ENCODE measurements at places on chromosomes 6 and 20.

- no peak for DNase-seq
Observed at GRCh38 chr6:6751266-6751596, 162.7 kb downstream of the LY86 start.

- DNase-seq, result no peak
Observed at GRCh38 chr20:38751360-38751976, 3.2 kb downstream of the ACTR5 start.

- DNase-seq, result no peak
Observed at GRCh38 chr20:11952639-11953038, 34.9 kb downstream of the BTBD3 start.

DNA sequence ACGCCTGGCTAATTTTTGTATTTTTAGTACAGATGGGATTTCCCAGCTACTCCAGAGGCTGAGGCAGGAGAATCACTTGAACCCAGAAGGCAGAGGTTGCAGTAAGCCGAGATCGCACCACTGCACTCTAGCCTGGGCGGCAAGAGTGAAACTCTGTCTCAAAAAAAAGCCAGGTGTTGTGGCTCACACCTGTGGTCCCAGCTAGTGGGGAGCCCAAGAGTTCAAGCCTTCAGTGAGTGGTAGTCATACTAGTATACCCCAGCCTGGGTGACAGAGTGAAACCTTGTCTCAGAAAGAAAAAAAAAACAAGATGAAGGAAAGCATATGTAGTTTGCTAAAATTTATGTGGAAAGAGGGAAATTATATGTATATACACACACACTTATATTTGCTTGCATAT lies 20.0 kb upstream of the POU5F1 start:
- no peak for DNase-seq

DNA sequence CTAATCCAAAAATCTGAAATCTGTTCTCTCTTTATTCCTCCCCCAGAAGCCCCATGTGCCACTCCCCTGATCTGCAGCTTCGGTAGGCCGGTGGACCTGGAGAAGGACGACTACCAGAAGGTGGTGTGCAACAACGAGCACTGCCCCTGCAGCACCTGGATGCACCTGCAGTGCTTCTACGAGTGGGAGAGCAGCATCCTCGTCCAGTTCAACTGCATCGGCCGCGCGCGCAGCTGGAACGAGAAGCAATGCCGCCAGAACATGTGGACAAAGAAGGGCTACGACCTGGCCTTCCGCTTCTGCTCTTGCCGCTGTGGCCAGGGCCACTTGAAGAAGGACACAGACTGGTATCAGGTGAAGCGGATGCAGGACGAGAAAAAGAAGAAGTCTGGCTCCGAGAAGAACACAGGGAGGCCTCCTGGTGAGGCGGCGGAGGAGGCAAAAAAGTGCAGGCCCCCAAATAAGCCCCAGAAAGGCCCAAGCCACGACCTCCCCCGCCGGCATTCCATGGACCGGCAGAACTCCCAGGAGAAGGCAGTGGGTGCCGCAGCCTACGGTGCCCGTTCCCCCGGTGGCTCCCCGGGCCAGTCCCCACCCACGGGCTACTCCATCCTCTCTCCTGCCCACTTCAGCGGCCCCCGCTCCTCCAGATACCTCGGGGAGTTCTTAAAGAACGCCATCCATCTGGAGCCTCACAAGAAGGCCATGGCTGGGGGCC lies 31.5 kb downstream of the HECA start:
- no peak for DNase-seq

GRCh38 chr20:38065764-38066375 lies 32.3 kb downstream of the RPRD1B start:
- no peak for DNase-seq

- no peak for DNase-seq
Observed at GRCh38 chr20:25669826-25670422, 26.7 kb downstream of the ZNF337 start.

DNA sequence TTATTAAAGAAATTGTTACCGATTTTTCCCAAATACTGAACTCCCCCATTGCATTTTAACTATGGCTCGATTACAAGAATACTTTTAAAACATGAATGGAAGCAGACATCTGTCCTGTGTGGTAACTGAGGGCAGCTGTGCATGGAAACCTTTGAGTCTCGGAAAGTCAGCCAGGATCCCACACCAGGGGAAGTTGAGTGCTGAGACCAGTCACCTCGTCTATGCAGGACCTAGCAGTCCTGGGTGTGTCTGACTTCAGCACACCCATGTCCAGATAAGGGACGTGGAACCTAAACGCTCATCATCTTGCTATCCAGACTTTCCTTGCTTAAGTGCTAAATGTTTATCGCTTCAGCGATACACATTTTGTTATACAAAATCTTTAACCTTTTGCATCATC lies 6.1 kb downstream of the RIN2 start:
- no peak for DNase-seq

DNA sequence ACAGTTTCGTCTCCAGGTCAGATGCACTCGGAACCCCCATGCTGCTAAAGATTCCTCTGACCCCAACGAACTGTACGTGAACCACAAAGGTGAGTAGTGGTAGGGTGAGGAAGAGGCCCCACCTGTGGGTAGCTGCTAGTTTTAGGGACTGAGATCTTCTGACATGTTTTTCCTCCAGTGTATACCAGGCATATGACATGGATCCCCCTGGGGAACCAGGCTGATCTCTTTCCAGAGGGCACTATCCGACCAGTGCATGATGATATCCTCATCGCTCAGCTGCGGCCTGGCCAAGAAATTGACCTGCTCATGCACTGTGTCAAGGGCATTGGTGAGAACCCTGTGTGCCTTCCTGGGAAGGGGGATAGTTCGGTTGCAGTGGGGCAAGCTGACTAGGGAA lies 3.2 kb downstream of the POLR1C start:
- no peak for DNase-seq

- DNase-seq, result no peak
Observed at GRCh38 chr20:36268440-36269342, 32.4 kb downstream of the AAR2 start.

DNA sequence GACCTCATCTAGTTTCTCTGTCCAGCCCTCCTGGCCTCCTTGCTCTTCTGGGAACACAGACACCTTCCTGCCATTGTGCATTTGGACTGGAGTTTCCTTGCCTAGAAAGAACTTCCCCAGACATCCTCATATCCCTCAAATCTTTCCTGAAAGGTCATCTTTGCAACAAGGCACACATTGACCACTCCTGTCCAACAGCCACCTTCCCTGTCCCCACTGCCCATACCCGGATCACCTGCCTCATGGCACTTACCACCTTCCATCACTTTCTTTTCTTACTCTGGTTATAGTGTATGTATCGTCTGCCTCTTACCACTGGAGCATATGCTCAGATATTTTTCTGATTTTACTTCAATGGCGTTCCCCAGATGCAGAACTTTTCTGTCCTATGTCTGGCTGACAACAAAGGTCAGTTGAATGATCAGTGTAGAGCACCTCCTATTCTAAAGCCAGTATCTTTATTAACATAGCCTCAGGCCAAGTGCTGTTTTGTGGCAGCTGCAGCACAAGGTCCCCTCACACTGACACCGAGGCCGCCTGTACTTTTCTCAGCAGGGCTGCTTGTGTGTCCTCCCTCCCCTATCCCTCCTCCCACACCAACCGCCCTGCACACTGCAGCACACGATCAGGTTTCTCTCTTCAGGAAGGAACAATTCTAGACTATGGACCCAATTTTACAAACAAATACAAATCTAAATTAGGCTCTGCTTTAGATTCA lies 4.1 kb downstream of the HLA-C start:
- no peak for DNase-seq

GRCh38 chr20:48019496-48019895 lies 234.2 kb upstream of the SULF2 start:
- no peak for DNase-seq

- DNase-seq, result no peak
Observed at GRCh38 chr20:14477125-14477524, 139.7 kb upstream of the FLRT3 start.

DNA sequence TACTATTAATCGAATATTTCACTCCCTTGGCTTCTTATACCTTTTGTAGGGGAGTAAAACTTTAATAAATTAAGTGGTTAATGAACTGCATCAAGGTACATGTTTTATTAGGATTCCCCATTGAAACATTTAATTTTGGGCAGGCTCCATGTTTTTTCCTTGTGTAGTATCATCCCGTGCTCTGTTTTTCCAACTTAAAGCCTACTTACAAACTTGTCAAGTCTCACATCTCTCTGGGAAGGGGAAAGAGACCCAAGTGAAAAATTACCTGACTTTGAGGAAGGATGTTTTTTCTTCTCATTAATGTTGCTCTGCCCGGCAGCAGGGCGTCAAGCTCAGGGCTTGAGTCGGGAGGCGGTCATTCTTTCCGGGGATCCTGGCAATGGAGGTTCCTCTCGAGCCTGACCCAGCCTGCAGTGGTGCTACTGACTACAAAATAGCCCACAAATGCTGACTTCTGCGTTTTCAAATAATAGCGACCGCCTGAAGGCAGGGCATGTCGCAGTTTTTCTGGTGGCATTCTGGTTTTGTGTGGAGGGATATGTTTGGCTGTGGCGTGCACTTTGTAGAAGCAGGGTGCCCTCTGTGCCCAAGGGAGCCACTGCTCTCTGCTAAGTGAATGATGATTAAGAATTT lies 2.4 kb downstream of the DSP start:
- DNase-seq, result no peak

- no peak for DNase-seq
Observed at GRCh38 chr20:11429168-11429567, 488.5 kb upstream of the BTBD3 start.

GRCh38 chr6:2600363-2600762 lies 150.4 kb downstream of the MYLK4 start:
- no peak for DNase-seq

DNA sequence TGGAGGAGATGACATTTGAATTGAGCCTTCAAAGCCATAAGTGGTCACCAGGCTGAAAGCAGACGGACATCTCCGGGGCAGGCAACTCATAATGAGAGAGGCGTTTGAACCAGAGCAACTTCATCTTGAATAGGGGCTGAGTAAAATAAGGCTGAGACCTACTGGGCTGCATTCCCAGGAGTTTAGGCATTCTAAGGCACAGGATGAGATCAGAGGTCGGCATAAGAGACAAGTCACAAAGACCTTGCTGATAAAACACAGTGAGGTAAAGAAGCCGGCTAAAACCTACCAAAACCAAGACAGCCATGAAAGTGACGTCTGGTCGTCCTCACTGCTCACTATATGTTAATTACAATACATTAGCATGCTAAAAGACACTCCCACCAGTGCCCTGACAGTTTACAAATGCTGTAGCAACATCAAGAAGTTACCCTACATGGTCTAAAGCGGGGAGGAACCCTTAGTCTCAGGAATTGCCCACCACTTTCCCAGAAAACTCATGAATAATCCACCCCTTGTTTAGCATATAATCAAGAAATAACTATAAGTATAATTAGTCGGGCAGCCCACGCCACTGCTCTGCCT lies 194.7 kb upstream of the SOX4 start:
- DNase-seq, result no peak

DNA sequence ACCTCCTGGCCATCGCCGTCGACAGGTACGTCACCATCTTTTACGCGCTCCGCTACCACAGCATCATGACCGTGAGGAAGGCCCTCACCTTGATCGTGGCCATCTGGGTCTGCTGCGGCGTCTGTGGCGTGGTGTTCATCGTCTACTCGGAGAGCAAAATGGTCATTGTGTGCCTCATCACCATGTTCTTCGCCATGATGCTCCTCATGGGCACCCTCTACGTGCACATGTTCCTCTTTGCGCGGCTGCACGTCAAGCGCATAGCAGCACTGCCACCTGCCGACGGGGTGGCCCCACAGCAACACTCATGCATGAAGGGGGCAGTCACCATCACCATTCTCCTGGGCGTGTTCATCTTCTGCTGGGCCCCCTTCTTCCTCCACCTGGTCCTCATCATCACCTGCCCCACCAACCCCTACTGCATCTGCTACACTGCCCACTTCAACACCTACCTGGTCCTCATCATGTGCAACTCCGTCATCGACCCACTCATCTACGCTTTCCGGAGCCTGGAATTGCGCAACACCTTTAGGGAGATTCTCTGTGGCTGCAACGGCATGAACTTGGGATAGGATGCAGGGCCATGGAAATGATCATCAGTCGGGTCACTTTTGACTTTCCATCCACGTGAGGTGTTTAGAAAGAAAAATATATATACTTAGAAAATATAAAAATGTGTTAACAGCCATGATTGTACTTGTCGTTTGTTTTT lies 868 bp downstream of the MC3R start:
- DNase-seq, result no peak

GRCh38 chr6:135161411-135162395 lies 19.4 kb upstream of the MYB start:
- no peak for DNase-seq

DNA sequence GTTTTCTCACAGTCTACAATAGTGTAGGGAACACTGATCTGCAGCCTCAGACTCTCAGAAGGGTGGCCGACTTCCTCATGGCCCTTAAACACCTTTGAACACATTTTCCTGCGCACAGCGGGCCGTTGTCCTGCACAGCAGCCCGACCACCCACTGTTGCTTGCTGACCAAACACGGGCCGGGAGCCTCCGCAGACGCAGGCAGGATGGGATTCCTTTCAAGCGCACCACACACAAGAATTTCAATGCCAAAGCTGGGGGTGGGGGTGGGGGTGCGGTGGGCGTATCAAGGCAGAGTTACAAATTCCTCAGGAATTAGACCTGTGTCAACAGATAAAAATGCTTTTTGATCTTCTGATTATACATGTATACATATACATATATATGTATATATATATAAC lies 74.5 kb downstream of the HUS1B start:
- DNase-seq, result no peak

DNA sequence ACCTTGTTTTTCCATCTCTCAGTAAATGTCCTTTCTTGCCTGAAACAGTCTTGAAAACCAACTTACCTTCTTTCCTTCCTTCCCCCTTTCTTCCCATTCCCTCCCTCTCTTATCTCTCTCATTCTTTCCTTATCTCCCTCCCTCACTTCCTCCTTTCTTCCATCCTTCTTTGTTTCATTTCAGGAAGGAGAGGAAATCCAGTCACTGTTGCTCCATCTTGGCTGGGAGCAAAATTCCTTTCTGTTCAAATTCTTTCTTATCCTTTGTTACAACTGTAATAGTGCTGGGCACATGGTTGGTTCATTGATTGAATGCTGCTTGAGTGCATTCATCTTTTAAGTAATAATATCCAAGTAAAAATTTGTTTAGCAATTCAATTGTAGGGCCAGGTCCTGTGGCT lies 17.4 kb upstream of the TCP11 start:
- DNase-seq, result no peak

DNA sequence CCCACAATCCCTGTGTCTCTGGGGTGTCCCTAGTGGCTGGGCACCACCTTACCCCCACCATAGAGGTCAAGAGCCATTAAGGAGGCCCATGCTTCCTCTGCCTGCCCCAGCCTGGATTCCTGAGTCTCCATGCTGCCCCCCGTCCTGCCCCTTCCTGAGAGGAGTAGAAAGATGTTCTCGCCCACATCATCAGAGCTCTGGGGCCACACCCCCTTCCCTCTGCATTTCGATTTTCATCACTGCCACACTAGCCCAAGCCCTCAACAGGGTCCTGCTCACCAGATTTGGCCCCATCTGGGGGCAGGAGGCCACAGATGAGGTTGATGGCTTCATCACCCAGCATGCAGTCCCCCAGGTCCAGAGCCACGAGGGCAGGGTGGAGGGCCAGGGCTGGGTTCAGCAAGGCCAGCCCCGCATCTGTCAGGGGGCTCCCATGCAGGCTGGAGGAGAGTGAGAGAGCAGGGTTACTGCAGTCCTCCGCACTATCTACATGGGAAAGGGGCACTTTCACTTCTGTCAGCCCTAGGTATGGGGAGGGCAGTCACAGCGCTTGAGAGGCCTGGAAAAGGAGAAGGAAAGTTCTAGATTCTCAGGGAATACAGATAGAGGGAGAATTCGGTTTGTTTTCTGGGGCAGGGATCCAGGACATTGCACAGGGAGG lies 1.5 kb downstream of the LRRC73 start:
- no peak for DNase-seq
